Activated CD4-positive, CD25-positive, alpha-beta regulatory T cell treated with anti-CD3 and anti-CD28 coated beads, Interleukin-2, amount 50 U/mL, for 72 hours (primary cell): ENCODE measurements at places on chromosomes 4 and X.

- no peak for DNase-seq
These were observed 85.0 kb downstream of the SCFD2 start for GRCh38 chr4:53280846-53281245.

DNA sequence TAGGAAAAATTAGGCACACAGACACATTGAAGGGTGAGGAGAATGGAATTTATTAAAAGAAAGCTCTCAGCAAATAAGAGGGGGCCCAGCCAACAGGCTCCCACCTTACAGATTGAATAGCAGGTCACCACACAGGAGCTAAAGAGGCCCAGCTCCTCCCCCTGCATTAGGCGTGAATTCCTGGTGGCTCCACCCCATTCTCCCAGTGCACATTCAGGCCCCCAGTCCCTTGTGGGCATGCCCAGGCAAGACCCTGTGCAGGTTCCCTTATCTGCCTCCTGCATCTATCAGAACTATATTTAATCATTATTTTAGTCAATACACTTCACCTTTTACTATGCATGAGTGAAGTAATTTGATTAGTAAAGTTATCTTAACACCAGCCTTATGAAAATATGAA, 856.3 kb upstream of the NDST4 start:
- no peak for DNase-seq

DNA sequence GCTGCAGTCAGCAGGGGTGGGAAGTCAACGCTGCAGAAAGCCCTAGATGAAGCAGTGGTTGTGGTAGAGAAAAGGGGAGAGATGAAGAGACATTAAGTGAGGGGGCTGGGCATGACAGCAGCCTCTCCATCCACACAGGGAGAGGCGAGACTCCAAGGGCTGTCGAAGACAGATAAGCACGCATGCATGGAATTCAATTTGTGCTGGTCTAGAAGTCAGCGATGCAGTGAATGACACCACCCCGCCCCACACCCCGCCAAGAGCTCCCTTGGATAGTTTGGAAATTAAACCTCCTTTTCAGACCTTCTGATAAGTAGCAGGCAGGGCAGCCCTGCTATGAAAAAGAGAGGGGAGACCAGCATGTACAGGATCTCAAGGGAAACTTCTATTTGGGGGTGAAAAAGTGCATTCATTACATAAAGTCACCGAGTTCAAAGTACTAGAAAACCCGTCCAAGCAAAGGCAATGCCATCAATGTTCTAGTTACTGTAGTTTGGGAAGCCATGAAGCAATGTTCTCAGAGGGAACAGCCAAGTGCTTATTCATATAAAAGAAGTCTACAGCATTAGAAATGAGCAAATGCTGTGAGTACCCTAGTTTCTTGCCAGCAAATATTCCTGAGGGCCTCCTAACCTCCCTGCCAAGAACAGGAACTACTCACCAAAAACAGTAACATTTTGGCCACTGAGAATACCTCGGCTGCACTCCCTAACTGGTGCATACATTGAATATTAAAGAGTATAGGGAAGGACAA, 152.3 kb upstream of the ANXA10 start:
- no peak for DNase-seq

DNA sequence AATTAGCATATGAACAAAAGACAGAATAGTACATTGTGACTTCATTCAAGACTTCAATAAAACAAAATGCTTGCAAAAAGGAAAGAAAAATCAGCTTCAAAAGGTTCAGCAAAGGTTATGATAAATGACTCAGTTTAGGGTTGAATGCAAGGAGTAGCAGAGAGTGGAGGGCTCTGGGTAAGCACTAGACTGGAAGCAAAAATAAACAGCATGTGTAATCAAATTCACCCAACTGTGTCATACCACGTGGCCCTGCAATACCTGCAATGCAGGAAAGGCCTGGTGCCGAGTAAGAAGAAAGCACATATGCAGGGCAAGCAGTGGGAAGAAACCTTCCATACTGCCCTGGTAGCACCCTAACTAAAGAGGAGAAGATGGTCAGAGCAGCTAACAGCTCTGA, 88.7 kb downstream of the ATP11C start:
- no peak for DNase-seq

DNA sequence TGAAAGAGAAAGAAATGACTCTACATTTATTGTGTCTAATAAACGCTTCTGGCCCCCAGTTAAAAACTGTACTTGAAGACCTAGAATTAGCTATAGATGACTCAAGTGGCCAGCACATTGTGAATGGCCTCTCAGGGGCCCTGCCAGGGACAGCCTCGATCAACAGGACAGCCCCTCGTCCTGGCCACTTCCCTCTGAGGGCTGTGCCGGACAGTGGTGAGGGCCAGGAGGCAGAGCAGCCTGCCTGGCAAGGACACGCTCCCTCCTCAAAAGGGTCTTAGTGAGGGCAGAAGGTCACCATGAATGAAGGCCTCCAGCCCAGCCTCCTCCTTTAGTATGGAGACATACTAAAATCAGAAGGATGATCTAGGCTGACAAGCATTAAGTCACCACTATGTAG, 16.5 kb downstream of the RNF212 start:
- no peak for DNase-seq

GRCh38 chr4:89665662-89666061, 171.3 kb downstream of the SNCA start:
- DNase-seq = no peak
